ENCODE measurements at places on chromosomes 5 and 9.

DNA sequence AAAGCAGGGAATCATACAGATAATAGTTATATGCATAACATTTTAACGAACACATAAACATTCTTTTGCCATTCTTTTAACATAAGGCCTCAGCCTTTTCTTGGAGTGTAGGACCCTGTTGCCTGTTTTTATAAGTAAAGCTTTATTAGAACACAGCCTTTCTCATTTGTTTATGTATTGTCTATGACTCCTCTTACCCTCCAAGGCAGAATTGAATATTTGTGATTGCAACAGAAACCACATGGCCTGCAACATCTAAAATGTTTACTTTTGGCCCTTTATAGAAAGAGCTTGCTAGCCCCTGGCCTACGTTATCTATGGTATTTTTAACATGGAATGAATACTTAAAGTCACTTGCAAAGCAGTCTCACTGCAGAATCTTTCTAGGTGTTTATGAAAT is 2.6 kb downstream of the SLC31A1 start:
- DNase-seq, result no peak

GRCh38 chr5:93071710-93072109 is 509.3 kb downstream of the NR2F1-AS1 start:
- no peak for DNase-seq

GRCh38 chr9:68530618-68531017 is 10.1 kb downstream of the TMEM252 start:
- DNase-seq, result no peak

DNA sequence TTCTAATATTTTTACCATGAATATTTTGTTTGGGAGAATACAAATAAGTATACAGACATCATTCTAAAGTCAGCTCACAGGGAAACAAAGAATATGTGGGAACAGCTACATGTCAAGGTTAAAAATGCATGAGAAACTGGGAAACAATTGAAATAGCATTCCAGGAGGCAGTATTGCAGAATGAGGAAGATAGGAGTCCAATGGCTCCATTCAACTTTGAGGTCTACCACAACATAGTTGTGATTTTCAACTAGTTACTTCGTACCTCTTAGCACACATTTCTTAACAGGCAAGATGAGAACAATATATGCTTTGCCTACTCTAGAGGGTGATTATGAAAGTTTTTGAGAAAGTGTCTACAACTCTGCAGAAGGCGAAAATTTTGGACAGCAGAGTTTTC is 35.2 kb upstream of the CAST start:
- DNase-seq, result no peak

DNA sequence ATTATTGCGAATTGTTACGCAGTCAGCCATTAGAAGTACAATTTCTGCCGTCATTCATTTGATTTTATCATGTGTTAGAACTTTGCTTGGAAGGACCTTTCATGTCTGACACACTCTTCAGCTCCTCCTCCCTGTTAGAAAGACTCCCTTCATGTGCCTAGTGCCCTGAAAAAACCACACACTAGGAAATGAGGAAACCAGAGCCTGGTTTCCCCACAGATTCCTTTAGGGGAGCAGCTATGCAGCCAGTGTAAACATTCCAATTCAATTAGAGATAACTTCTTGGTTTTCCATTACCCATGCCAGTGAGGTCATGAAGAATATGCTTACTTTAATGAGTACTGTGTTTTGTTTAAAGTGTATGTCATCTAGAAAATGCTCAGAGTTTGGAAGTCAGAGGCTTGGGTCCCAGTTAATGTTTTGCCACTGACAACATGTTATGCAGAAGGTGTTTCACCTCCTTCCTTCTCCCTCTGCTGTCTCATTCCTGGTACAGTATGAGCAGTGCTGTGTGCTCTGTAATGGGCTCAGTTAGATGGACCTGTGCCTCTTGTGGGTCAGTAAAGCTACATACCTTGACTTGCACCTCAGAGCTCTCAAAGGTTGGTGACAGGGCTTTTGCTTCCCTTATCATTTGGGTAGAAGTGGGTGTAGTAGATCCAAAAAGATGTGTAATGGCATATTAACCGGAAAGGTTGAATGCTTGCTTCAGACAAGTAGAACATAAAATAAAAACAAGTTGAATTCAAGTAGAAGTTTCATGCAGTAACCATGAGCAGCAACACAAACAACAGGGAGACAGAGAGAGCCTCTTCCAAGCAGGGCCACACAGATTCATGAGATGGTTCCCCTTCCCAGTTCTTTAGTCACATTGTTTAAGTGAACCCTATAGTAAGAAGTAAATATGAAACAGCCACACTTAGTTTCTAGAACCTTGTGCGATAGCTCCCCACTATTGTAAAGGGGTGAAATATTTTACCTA is 52.6 kb upstream of the TNFAIP8 start:
- DNase-seq, result no peak
